ENCODE measurements at places on chromosomes 7 and 10.

DNA sequence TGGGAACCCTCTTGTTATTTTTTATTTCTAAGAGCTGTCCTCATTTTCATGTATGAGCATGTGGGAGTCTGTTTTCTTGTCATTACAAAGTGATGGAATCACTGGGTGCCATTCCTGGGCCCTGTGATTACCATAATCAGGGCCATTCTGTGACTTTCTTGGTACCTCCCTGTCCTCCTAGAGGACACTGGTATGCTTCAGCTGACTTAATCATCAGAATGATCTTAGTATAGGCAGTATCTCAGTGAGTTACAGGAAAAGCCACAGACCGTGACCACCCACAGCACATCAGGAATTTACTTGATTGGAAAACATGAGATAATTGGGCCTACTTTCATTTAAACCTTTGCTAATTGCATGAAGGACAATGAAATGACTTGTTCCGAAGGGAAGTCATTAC is 7.2 kb downstream of the NOM1 start:
- no peak for DNase-seq

- DNase-seq: no peak
These were observed 265.2 kb upstream of the PHF14 start for GRCh38 chr7:10708447-10708846.

DNA sequence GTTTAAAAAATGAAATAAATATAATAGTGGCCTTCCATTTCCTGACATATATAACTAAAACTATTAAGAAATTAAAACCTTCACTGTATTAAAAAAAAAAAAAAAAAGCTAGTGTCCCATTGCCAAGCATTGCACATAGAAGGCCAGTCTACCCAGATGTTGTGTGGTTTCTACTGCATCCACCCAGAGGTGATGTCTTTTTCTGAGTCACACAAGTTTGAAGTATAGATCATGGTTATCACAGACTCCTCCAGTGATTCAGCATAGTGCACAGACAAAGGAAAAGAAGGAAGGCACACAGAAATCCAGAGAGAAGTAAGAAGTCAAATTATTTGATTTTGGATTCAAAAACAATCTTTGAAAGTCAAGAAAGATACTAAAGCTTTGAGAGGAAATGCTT is 429.0 kb downstream of the ETV1 start:
- DNase-seq: no peak

GRCh38 chr10:46266306-46266985 is 20.4 kb upstream of the ANTXRL start:
- no peak for DNase-seq

GRCh38 chr7:73919694-73920375 is 58.9 kb downstream of the TMEM270 start:
- DNase-seq: no peak

GRCh38 chr7:128168667-128169210 is 72.3 kb upstream of the LEP start:
- peak; percentile 78 for DNase-seq

GRCh38 chr10:102841827-102842345 is 4.7 kb upstream of the CYP17A1 start:
- no peak for DNase-seq

GRCh38 chr7:144835155-144835611 is 670 bp downstream of the TPK1 start:
- peak; percentile 78 for DNase-seq

- DNase-seq: no peak
These were observed 249.5 kb downstream of the RPS24 start for GRCh38 chr10:78283069-78283682.

DNA sequence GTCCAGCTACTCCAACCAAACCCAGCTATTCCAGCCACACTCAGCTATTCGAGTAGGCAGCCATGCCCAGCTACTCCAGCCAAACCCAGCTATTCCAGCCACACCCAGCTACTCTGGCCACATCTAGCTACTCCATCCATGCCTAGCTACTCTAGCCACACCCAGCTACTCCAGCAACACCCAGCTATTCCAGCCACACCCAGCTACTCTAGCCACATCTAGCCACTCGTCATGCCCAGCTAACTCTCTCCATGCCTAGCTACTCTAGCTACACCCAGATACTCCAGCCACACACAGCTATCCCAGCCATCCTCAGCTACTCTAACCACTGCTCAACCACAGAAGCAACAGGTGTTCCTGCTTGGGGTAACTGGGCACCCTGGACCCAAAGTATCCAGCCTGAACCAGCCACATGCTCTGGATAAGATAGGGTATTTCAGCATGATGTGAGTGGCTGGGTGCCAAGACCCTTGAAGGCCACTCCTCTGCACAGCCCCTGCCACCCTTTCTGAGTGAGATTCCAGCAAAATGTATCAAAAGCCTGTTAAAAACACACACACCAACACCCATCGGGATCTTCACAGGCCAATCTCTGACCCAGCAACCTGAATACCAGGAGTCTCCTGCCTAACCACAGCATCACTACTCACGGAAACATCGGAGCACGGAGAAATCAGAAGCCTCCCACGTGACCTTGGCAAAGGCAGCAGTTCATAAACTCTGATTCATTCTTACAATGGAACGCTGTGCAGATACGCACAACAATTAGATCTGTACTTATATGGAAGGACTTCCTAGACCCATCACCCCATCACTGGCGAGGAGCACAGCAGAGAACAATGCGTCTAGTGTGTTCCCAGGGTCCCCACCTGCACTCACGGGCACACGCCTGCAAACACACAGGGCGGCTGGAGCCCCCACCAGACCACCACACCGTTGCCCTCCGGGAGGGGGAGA is 51.8 kb upstream of the DNAAF5 start:
- DNase-seq: no peak

GRCh38 chr7:154984601-154985188 is 18.2 kb downstream of the PAXIP1 start:
- DNase-seq: no peak

DNA sequence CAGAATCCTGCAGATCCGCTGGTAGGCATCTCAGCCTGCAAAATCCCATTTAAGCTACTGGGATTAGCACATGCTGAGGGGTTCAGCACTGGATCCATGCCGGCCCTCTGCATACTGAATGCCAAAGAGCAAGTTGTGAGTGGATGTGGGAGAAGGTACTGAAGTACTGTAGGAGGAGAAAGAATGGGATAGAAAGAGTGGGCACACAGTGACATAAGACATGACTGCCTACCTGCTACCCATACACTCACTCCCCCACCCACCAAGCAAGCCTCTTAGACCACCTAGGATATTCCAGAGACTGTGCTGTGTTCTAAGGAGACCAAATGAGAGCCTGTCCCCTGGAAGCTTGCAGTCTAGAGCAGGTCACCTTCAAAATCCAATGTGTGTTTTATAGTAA is 215.9 kb downstream of the FRMD4A start:
- no peak for DNase-seq

- no peak for DNase-seq
These were observed 62.1 kb downstream of the PAPSS2 start for GRCh38 chr10:87721781-87722180.

- DNase-seq: no peak
These were observed 27.1 kb upstream of the KCNMA1 start for GRCh38 chr10:77664696-77665095.

GRCh38 chr10:130634816-130635215 is 498.6 kb downstream of the GLRX3 start:
- DNase-seq: no peak

DNA sequence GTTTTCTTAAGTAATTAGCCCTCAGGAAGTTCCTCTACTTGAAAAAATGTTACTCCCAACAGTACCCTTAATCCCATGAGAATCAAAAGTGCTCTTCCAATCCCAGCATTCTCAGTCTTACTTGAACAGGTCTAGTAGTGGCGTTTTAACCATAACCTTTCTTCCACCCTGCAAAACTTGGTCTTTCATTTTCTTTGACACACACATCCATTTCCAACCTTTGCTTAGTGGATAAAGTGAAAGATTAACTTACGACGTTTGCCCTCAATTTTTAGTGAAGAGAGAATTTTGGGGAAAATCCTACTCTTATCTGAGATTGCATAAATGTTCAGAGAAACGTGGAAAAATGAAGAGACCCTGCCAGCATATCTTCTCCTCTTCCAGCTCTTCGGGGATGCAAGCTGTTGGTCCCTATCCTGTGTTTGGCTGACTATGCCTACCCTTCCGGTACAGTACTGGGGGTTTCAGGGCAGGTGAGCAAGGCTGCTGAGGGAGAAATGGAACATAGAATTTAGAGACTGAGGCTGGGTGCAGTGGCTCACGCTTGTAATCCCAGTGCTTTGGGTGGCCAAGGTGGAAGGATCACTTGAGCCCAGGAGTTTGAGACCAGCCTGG is 18.8 kb downstream of the WBP1L start:
- no peak for DNase-seq

- DNase-seq: peak; percentile 41
These were observed 34.1 kb upstream of the PDCD4 start for GRCh38 chr10:110837418-110838171.

- no peak for DNase-seq
These were observed 48.5 kb upstream of the LMTK2 start for GRCh38 chr7:98058186-98058585.

GRCh38 chr10:110023785-110024465 is 16.1 kb downstream of the ADD3 start:
- no peak for DNase-seq

- no peak for DNase-seq
These were observed 88.6 kb upstream of the KLF14 start for GRCh38 chr7:130822642-130823041.

GRCh38 chr7:17094963-17095574 is 203.4 kb upstream of the AHR start:
- DNase-seq: no peak

- DNase-seq: no peak
These were observed 134.8 kb upstream of the NAMPT start for GRCh38 chr7:106419455-106420182.

DNA sequence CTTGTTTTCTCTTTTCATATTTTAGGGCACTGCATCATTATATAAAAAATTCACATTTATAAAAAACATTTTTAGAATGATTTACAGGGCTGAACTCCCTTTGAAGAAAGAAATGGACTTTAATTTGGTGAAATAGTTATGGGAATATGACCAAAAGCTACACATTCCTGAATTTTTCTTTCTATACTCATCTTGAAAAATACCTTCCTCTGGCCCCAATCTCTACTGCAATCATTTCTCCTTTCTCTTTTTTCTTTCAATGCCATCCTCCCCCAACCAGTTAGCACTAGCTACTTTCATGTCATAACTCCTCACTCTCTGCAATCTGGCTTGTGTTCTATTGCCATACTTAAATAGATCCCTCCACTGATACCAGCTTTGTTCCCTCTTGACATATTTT is 6.2 kb downstream of the WNT8B start:
- DNase-seq: no peak

DNA sequence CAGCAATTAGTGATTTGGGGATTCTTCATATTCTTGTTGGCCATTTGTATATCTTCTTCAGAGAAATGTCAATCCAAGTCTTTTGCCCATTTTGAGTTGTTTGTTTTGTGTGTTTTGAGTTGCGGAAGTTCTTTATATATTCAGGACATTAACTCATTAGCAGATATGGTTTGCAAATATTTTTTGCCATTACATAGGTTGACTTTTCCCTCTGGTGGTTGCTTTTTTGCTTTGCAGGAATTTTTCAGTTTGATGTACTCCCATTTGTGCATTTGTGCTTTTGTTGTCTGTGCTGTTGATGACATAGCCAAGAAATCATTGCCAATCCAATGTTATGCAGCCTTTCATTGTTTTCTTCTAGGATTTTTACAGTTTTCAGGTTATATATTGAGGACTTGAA is 63.6 kb upstream of the DNAJC1 start:
- DNase-seq: no peak

- no peak for DNase-seq
These were observed 1091.4 kb downstream of the CNTNAP2 start for GRCh38 chr7:147207988-147208387.

- DNase-seq: no peak
These were observed 111.4 kb upstream of the CACUL1 start for GRCh38 chr10:118865998-118866693.

DNA sequence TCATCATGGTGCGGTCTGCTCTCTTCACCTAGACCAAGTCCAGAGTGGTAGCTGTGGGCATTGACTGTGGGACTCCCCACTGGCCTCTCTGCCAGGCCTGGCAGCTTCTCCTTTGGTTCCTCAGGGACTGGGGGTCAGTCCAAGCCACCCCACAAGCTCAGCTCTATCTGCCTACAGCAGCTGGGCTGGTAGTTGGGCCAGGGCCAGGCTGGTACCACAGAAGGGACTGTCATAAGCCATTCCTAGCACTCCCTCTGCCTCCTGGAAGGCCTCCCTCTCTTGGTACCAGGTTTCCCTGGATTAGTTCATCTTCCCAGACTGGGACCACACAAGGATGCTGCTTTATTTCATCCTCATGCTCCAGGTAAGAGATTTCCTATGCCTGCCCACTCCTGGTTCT is 24.2 kb upstream of the UNC5B start:
- no peak for DNase-seq

DNA sequence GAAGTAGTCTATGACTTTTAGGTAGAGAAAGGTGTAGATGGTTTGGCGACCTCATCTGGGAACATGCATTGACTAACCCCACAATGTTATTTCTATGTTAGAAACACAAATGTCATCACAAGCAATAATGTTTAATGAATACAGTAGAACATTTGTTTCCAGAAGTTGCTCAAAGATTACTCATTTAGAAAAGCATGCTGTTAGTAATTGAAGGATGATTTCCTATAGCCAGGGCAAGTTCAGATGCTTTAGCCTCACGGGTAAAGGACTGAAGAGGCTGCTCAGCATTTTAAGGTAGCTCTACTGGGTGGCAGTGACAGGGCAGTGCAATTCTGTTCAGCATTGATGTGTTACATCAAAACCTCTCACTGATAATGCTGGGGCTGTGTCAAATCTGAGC is 199.3 kb upstream of the FZD1 start:
- no peak for DNase-seq

GRCh38 chr7:151172273-151173141 is 5.0 kb upstream of the GBX1 start:
- DNase-seq: peak; percentile 90

- DNase-seq: peak; percentile 80
These were observed 43.4 kb downstream of the LDB3 start for GRCh38 chr10:86711513-86712316.

DNA sequence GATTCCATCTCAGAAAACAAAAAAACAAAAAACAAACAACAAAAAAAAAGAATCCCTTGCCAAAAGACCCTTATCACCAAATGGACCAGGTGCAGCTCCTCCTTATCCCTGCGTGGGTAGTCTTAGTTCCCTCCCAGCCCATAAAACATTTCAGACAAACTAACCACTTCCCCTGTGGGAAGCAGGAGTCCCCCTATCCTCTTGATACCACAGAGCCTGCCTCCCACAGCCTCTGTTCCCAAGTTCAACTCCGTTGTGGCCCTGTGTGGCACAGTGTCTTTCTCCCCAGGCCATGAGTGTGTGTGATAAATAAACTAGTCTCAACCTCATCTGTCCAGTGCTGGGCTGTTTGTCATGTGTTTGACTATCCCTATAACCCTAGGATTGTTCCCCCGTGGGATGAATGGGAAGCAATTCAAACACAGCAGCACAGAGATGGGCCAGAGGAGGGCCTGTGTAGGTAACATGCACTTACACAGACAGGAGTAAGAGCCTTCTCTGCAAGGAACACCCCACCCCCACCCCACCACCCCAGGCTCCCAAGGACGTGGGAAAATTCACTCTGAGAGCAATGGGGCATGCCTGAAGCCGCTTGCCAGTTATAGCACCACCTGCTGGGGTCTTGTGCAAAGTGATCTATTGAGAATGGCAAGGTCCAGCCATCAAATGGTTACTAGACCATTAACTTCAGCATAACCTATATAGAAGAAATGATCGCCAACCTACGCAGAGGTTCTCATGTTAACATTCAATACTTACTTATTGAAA is 147.1 kb upstream of the GHITM start:
- no peak for DNase-seq

Data from right forelimb (tissue), 1 donor.